ENCODE measurements at places on chromosomes 11 and 22.
A peak's percentile ranks its signal among the peaks of the same experiment; 100 is the strongest.

- no peak for DNase-seq
These were observed 8.2 kb upstream of the PRR5 start for GRCh38 chr22:44693756-44694155.

DNA sequence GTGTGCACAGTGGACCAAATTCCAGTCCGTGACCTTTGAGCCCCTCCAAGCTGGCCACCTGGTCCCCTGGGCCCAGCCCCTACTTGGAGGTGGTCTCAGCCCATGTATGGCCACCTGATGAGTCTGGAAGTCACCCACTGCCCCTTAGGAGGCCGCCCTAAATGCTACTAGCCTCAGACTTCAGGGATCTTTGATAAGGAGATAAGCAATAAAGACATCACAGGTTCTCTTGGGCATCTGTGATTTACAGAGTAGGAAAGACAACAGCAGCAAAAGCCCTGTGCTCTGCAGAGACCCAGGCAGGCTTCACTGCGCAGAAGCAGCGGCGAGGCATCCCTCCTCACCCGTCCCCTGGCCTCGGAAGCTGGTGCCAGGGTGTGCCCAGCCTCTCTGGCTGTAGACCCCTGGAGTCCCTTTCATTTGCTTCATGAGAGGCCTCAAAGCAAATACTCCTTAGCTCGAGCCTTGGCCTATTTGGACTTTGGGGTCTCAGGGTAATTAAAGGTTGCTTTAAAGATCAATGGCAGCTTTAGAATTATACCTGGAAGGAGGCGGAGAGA, 360.1 kb downstream of the TBC1D22A start:
- no peak for DNase-seq

DNA sequence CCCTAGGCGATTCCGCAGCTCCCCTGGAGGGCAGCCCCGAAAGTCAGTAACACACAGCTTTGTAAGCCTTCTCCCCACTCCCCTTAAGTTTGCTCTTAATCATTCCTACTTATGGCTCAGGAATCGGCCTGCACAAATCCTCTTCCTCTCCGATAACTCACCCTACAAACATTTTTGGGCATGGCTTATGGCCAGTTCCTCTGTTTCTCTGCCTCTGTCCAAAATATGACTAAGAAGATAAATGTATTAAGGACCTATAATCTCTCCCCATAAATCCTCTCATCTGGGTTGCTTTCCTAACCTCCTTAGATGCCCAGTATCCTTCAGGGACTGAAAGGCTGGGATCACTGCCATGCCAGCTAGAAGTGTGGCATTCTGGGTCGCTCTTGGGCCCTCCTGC, 41.0 kb downstream of the PAMR1 start:
- DNase-seq: no peak

- peak; percentile 43 for DNase-seq
These were observed 101.2 kb upstream of the HSD17B12 start for GRCh38 chr11:43579171-43579918.

DNA sequence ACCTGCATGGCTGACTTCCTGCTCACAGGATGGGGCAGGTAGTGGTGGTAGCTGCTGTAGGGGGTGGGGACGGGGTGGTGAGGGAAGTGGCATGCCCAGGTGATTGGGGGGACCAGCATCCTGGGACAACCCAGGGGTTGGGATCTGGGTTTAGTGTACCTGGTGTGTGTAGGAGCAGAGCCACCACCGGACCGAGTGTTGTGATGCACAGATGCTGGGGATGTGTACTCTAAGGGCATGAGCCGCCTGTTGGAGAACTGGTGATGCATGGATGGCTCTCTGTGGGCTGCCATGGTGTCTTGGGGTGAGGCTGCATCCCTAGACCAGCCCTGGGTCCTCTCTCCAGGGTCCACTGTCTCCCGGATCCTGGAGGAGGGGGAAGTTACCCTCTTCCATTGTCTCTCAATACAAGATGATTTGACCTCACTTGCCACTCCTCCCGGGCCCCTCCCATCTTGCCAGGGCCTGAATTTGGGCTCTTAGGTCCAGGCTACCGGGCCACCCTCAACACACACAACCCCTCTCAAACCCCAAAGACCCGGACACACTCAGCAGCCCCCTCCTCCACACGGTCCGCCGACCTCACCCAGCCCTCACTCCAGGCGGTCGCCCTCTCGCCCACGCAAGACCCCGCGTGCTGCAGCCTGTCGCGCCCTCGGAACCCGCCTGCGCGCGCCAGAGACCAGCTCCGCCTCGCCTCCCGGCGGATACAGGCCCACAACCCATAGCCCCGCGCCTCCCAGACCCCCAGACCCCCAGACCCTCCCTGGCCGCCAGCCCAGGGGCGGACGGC, 619 bp downstream of the LRRC75B start:
- no peak for DNase-seq

- no peak for DNase-seq
These were observed 798.9 kb downstream of the KCNA4 start for GRCh38 chr11:29217901-29218300.

GRCh38 chr11:69040581-69041260, 8.0 kb upstream of the TPCN2 start:
- no peak for DNase-seq

- no peak for DNase-seq
These were observed 597.2 kb upstream of the ANO3 start for GRCh38 chr11:25734591-25735211.

DNA sequence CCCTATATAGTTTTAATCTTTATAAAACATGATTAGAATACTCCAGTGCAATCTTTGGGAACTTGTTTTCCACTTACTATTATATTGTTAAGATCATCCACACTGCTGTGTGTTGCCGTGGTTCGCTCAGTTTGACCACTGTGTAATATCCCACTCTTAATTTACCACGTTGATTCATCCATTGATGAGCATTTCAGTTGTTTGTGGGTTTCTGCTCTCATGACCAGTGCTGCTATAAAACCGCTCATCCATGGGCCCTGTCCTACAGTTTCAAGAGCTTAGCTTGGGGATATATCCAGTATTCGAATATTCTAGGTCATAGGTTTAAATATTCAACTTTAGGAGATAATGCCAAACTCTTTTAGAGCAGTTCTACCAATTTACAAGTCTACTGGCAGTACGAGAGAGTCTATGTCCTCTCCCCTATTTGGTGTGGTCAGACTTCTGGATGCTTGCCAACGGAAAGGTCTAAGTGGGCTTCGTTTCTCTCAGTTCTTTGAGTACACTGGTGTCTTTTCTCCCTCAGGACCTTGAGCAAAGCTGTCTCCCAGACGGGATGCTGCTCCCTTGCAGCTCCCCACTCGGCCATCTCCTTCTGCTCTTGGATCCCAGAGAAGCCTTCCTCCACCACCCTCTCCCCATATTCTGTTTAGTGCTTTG, 94.9 kb upstream of the ALX4 start:
- DNase-seq: no peak

GRCh38 chr11:44591557-44591956, 26.1 kb downstream of the CD82 start:
- no peak for DNase-seq

GRCh38 chr11:125428486-125429173, 67.4 kb downstream of the FEZ1 start:
- no peak for DNase-seq
